Substantia nigra (tissue), 51 donors: ENCODE measurements at places on chromosomes 2 and 18.

DNA sequence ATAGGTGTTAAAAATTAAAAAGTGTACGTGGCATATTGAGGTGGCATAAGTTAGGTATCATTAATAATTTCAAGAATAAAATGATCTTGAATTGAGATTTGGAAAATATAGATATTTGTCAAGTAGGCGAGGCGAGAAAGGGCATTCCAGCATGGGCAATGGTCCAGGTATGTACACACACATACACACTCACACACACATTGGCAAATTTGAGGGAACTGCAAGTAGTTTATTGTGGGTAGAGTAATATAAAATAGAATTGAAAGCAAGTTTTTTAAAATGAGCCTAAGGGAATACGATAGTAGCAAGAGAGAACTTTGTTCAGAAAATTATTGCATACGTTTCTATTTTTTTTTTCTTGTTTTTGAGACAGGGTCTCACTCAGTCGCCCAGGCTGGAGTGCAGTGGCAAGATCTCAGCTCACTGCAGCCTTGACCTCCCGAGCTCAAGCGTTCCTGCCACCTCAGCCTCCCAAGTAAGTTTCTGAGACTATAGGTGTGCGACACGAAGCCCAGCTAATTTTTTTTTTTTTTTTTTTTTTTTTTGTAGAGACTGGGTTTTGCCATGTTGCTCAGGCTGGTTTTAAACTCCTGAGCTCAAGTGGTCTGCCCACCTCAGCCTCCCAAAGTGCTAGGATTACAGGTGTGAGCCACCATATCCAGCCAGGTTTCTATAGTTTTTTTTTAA, 96.7 kb upstream of the SLC39A10 start:
- no peak for DNase-seq

GRCh38 chr2:201114846-201115245, 1.1 kb upstream of the CFLAR start:
- no peak for DNase-seq

DNA sequence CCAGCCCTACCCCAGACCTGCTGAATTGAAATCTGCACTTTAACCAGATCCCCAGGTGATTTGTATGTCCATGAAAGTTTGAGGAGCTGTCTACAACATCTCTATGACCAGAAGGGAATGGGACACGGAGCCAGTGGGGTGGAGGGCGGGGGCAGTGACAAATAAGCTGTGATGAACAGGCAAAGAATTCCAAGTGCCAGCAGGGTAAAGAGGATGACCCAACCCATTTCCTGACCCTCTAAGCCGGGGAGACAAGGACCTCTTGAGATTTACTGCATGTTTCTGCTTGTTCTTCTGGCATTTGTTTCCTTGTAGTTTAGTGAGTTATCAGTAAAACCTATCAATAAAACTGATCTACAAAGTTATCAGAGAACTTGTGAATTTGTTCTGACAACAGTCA, 8.7 kb downstream of the TET3 start:
- no peak for DNase-seq

DNA sequence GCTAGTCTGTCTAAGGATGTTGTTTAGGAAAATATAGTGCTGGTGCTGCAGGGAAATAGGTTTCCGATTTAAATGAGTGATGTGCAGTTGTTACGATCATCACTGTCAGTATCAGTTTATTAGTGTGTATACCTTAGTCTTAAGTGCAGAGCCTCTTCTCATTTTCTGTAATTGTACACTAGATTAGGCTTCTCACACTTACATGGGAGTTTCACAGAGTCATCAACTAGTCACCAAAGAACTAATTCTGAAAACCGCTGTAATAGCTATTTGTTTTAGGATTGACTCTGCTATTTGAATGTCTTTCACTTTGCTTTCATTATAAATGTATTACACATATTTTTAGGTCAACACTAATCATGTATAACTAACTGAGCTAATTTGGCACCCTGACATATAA, 99.8 kb upstream of the ZEB2 start:
- no peak for DNase-seq

- DNase-seq: no peak
Observed at GRCh38 chr18:11864471-11864870, 13.3 kb downstream of the CHMP1B start.

GRCh38 chr18:7011142-7011541, 106.5 kb downstream of the LAMA1 start:
- no peak for DNase-seq

- DNase-seq: no peak
Observed at GRCh38 chr2:215029936-215030335, 108.5 kb downstream of the ABCA12 start.

GRCh38 chr2:169767243-169767888, 31.3 kb upstream of the SSB start:
- DNase-seq: no peak

DNA sequence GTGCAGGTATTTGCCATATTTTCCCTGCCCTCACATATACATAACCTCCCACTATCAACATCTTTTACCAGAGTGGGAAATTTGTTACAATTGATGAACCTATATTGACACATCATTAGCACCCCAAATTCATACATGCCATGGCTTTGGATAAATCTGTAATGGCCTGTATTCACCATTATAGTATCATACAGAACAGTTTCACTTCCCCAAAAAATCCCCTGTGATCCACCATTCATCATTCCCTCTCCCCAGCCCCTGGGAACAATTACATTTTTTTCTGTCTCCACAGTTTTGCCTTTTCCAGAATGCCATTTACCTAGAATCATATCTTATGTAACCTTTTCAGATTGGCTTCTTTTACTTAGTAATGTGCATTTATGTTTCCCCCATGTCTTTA, 494.5 kb downstream of the RNF144A start:
- no peak for DNase-seq

DNA sequence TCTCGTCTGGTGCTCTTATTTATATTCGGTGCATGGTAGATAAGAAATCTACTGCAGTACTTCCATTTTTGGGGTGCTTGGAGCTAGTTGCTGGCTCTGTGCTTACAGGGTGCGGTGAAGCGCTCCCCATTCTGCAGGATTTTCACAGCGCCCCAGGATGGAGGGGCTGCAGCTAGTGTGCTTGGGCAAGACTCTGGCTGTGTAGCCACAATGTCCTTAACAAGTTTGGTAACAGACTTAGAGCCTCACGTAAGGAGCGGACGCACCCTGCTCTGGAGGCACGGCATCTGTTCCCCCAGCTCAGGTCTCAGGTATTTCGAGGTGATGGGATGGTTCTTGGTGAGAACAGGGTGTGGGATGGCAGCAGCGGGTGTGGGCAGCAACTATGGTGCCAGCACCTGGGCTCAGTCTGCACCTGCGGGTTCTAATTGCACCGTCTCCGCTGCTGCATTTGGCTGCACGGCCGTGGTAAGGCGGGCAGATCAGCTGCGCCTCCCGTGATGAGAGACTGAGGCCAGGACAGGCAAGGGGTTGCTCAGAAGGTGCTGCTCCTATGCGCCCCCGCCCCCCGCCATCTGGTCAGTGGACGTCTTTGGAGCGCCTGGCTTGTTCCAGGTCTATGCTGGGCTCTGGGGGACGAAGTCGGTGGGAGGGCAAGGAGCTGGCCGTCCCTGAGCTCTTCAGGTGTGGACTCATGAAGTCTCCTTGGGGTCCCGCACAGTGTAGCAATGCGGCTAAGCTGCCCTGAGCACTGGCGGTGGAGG, 20.1 kb upstream of the ALLC start:
- DNase-seq: no peak

GRCh38 chr2:72340665-72341064, 193.0 kb upstream of the CYP26B1 start:
- DNase-seq: no peak

DNA sequence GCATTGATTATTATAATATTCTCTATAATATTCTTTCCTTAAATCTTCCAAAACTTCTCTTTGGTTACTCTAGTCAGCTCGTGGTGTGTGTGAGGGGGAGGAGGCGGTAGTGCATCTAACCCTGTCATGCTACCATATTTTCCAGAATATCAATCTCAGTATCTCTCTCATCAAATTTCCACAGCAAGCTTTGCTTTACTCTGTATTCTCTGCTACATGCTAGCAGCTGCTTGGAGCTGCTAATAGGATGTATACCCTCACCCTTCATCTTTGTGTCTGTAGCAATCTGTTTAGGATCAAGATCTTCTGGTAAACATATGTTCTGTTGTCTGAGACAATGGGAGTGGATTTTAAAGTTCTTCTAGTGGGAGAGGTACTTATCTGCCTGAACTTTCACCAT, 303.8 kb upstream of the KLHL14 start:
- no peak for DNase-seq

GRCh38 chr2:115199966-115200365, 757.5 kb downstream of the DPP10 start:
- DNase-seq: no peak

DNA sequence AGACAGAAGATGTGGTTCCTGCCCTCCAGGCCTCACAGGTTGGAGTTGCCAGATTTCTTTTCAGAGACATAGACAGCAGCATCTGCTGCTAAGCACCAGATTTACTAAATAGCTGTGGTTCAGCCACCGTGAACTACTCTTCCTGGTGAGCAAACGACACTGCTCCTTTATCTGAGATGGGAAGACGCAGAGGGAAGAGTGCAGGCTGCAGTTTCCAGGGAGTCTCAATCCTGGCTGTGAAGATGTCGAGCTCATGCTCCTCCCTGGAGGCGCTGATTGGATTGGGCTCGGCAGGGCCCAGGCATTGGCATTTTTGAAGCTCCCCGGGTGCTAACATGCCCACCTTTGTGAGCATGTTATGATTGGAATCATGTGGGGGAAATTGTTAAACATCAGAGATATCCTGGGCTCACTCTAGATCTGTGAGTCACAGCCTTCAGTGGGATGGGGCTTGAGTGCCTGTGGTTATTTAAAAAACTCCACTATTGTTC, 314.8 kb downstream of the TSN start:
- no peak for DNase-seq

- no peak for DNase-seq
Observed at GRCh38 chr18:35183886-35184285, 56.9 kb upstream of the ZNF397 start.

GRCh38 chr2:39120521-39120770, 405 bp downstream of the SOS1 start:
- no peak for DNase-seq

- no peak for DNase-seq
Observed at GRCh38 chr18:1914489-1914888, 656.8 kb downstream of the METTL4 start.
